Gastroesophageal sphincter (tissue), 4 donors: ENCODE measurements at places on chromosomes 4 and X. TPM values are rescaled to one million over a fixed set of nuclear protein-coding genes. Genes with fewer than 3 reads are reported as not detected.

IL13RA1 gene
- 121 TPM for total RNA-seq

PABPC1L2A gene
- not detected for total RNA-seq

GRCh38 chrX:36609616-36610585 lies 398.3 kb upstream of the FAM47C start:
- ATAC-seq = no peak

GRCh38 chrX:25144043-25144940 lies 128.5 kb upstream of the ARX start:
- no peak for ATAC-seq

- ATAC-seq = peak; percentile 48
Measured at GRCh38 chrX:104113222-104113965, 1.1 kb downstream of the ZCCHC18 start.

STS gene
- 9.3 TPM for total RNA-seq

DNA sequence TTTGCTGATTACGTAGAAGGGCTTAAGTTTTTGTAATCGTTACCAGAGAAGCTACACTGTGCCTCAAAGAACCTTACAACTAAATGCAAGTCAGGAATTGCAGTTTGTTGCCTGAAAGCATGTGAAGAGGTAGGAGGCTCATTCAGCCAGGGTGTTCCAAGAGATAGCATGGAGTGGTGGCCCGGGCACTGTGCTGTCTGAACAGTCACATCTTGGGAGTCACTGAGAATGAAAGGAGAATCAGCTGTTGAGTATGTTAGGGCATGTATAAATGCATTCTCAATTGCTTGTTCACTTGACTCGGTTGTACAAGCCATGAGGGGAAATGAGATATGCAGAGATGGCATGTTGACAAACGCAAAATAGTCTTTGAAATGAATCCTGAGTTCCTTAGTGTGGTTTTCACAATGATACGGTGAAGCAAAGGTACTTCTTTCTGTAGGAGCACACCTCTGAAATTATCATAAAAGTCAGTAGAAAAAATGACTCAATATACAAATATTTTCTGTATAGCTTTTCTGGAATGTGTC lies 161.0 kb downstream of the DCTD start:
- ATAC-seq = no peak

EREG gene
- total RNA-seq = 7.8 TPM

ADRA2C gene
- 8.7 TPM for total RNA-seq

- ATAC-seq = no peak
Measured at GRCh38 chr4:84146300-84146959, 352.7 kb downstream of the NKX6-1 start.

DNA sequence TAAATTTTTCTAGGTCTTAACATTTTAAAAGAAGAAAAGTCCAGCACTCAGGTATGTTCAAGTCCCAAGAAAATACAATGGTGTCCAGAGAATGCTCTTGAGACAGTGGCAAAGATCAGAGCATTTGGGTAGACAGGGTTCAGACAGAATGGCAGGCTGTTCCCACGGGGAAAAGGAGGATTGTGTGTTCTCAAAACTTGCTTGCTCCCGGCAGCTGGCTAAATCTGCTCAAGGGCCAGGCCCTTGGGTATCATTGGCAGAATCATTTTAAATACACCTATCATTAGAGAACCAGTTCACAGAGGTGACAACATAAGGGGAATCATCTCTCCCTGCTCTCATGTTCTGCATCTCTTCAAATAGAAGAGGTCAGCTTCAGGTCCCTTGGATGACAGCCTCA lies 456.3 kb downstream of the DTHD1 start:
- no peak for ATAC-seq

DNA sequence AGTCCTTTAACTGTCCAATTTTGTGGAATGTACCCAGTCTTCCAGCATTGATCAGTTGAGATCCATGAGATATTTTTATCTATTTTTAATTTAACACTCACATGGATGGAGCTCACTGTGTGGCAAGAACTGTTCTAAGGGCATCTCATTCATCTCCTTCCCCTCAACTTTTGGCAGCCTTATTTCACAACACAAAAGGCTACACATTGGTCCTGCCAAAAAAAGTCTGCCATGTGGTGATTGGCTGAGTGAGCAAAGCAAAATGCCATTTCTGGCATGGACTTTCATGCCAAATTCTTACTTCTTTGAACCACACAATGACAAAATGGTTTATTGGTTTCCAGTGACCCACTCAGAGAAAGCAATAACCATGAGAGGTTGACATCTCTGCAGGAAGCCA lies 171.6 kb upstream of the MAP3K15 start:
- no peak for ATAC-seq

GRCh38 chrX:27987862-27988646 lies 6.8 kb upstream of the DCAF8L1 start:
- no peak for ATAC-seq

DNA sequence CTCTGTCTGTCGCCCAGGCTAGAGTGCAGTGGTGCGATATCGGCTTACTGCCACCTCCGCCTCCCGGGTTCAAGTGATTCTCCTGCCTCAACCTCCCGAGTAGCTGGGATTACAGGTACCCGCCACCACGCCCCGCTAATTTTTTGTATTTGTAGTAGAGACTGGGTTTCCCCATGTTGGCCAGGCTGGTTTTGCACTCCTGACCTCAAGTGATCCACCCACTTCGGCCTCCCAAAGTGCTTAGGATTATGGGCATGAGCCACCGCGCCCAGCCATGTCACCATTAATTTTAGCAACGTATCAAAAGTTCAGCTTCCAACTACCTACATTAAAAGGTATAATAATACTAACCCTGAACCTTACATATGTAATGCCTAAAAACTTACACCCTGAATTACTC lies 940 bp upstream of the UTP3 start:
- no peak for ATAC-seq

- no peak for ATAC-seq
Measured at GRCh38 chr4:33067221-33067620, 2347.1 kb downstream of the PCDH7 start.

PAGE2B gene
- not detected for total RNA-seq

- ATAC-seq = no peak
Measured at GRCh38 chr4:184688447-184688846, 38.9 kb downstream of the PRIMPOL start.

DNA sequence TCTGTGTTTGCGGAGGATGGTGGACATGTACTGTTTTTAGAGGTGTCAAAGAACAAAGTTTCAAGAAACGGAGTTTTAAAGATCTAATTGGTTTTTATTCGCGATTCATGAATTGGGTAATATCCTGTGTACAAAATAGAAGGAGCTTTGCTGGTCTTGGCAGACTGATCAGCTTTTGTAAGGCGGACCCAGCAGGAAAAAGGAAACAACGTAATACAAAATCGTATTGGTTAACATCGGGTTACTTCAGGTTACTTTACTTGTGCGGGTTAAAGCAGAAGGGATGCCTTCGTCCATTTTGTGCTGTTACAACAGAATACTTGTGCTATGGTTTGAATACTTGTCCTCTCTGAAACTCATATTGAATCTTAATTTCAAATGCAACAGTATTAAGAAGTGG lies 11.4 kb upstream of the NYX start:
- ATAC-seq = peak; percentile 58

C1GALT1C1 gene
- 15.2 TPM for total RNA-seq

GAB3 gene
- total RNA-seq = 2.9 TPM

TMEM150C gene
- total RNA-seq = 3.5 TPM

GRCh38 chr4:153791746-153792617 lies 3.1 kb upstream of the SFRP2 start:
- ATAC-seq = peak; percentile 50

TMPRSS11B gene
- 3.2 TPM for total RNA-seq

DNA sequence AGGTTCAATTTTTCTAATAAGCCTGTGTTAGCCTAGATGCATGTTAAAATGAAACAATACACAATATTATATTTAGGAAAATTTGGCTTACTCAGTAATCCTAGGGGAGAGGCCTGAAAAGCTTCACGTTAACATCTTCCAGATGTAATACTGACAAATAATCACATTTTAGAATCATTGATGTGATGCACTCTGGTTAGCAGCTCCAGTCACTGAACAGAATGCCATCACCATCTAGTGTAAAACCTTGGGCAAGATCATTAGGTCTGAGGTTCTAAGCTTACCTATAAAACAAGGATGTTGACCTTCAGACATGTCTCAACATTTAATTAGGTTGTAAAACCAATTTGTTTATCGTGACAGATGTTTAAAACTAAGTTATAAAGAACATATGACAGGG lies 1704.8 kb downstream of the STIM2 start:
- ATAC-seq = no peak

MAGEA4 gene
- not detected for total RNA-seq

GRCh38 chr4:79141530-79141929 lies 184.3 kb downstream of the NAA11 start:
- ATAC-seq = peak; percentile 46

GRCh38 chrX:13598877-13599276 lies 29.5 kb downstream of the EGFL6 start:
- ATAC-seq = no peak
